Upper lobe of left lung (tissue), 6 donors: ENCODE measurements at places on chromosomes 1 and 21. TPM values are rescaled to one million over a fixed set of nuclear protein-coding genes. Genes with fewer than 3 reads are reported as not detected.

DNA sequence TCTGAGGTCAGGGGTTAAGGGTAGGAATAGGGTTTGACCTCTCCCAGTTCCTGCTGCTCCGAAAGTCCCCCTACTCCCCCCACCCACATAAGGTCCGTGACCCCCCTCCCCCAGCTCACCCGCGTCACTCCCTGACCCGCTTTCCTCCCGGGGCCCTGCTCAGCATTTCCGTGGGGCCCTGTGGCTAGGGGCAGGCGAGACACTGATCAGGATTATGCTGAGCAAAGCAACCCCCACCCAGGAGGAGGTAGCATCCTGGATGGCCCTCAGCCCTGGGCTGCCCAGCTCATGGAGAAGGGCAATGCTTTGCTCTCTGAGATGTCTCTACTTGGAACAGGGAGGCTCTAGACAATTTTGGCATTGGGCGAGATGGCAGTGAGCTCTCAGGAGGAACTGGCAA, 3.7 kb downstream of the RORC start:
- no peaks in the 10 kb centered on the region for H3K36me3 ChIP-seq
- H3K27ac ChIP-seq: no peak overlapping the region
- no peak for DNase-seq
- H3K4me1 ChIP-seq: peaks cover 42% of the 10 kb centered on the region
- no peaks in the 10 kb centered on the region for H3K27me3 ChIP-seq

DNA sequence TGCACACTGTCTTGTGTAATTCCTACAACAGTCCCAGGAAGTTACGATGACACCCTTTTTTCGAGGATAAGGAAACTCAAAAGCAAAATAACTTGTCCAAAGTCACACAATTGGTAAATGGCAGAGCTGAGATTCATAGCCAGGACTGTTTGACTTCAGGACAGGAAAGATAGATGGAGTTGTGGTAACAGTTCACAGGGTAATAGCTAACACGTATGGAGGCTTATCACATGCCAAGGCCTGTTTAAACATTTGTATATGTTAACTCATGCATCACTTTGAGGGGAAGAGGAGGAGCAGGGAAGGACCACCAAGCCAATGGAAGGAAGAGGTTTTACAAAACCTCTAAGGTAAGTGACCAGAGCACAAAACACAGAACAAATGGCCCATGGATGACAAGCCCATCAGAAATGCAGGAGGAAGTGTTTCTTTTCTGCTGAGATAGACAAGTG, 2.8 kb downstream of the DHCR24 start:
- H3K27ac ChIP-seq: peak overlapping the region; percentile 86
- DNase-seq: no peak
- no peaks in the 10 kb centered on the region for H3K27me3 ChIP-seq
- peaks cover 48% of the 10 kb centered on the region for H3K4me1 ChIP-seq

DNA sequence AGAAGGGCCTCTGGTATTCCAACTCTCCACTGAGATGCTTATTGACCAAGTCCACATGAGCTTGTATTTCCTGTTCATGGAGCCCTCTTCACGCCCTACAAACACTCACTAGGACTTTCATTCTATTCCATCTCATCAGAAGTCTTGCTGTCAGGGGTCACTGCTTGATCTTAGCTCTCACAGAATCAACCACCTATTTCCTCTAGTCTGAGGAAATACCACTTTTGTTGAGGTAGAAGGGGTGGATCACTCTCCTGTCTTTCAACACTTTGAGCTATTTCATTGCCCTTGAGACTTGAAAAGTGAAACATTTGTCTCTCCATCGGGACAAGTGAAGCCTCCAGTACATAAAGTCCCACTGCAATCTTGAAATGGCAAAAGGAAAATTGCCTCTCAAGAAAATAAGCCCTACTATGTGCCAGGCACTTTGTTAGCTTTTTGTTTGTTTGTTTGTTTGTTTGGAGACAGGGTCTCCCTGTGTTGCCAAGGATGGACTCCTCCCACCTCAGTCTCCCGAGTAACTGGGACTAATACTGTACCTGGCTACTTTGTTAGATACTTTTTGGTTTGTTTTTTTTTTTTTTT, 19.8 kb upstream of the FAM110D start:
- no peaks in the 10 kb centered on the region for H3K27me3 ChIP-seq
- DNase-seq: no peak
- H3K4me1 ChIP-seq: no peaks in the 10 kb centered on the region
- H3K27ac ChIP-seq: no peak overlapping the region

DNA sequence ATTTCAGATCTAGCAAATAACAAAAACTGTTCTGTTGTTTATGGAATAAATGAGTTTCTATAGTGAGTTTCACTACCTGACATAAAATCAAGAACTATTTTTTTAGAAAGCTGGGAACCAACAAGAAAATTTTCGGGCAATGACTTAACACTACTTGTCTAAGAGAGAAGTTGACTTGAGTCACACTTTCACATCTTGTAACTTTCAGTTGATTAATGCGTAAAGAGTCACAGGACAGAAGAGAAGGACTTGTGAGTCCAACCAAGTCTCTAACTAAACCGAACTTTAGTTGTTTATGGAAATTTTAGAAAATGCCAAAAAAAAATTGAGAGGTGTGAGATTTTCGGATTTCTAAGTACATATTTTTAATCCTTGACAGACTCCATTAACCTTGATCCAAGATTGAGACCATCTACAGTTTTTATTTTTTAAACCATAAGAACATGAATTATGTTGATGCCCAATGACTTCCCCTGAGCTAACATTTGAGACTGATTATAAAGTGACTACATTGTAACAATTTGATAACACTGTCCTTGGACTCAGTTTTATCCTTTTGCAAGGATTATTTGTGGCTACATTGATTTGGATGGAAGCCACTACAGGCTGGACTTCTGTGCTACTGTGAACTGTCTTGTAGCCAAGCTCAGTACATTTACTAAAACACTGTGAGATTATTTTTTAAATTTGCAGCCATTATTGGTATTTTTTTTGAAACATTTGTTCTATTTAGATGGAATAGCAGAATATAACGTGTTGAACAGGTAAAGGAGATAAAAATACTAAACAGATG, 284.0 kb downstream of the PTPRC start:
- peaks cover 36% of the 10 kb centered on the region for H3K4me1 ChIP-seq
- peak overlapping the region; percentile 61 for H3K27ac ChIP-seq
- H3K36me3 ChIP-seq: no peaks in the 10 kb centered on the region
- no peaks in the 10 kb centered on the region for H3K27me3 ChIP-seq
- DNase-seq: no peak

GRCh38 chr1:115067161-115067859, 22.0 kb downstream of the TSPAN2 start:
- H3K36me3 ChIP-seq: no peaks in the 10 kb centered on the region
- no peaks in the 10 kb centered on the region for H3K27me3 ChIP-seq

DNA sequence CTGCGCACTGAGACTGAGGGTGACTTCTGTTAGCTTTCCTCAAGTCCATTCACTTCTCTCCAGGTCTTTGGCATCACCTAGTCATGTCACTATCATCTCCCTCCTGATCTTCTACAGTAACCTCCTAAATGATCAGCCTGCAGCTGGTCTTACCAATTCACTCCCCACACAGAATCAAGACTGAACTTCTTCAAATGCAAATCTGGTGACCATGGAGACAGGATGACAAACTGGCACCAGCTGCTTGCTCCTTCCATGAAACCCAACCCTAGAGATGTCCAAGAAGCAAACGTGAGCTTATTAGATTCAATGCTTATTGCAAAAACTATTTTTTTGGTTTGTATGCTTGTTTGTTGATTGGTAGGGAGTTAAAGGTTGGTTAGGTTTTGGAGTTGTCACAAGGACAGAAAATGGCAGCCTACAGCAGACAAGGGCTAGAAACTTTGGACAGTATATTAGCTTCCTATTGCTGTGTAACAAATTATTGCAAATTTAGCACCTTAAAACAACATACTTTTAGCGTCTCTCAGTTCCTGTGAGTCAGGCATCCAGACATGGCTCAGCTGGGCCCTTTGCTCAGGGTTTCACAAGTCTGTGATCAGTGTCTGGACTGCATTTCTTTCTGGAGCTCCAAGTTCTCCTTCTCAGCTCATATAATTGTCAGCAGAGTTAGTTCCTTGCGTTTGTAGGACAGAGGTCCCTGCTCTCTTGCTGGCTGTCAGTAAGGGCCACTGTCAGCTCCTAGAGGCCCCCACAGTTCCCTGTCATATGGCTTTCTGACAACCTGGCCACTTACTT, 53.3 kb upstream of the GJA8 start:
- no peaks in the 10 kb centered on the region for H3K27me3 ChIP-seq
- H3K4me1 ChIP-seq: no peaks in the 10 kb centered on the region
- peak; percentile 23 for DNase-seq
- H3K36me3 ChIP-seq: no peaks in the 10 kb centered on the region
- H3K27ac ChIP-seq: no peak overlapping the region
- no peak overlapping the region for H3K4me3 ChIP-seq

GRCh38 chr1:201673093-201673492, 134.2 kb downstream of the NAV1 start:
- no peak overlapping the region for H3K27ac ChIP-seq
- no peaks in the 10 kb centered on the region for H3K27me3 ChIP-seq
- H3K4me1 ChIP-seq: peaks cover 13% of the 10 kb centered on the region
- DNase-seq: no peak
- H3K36me3 ChIP-seq: no peaks in the 10 kb centered on the region
- H3K4me3 ChIP-seq: no peak overlapping the region

- H3K27ac ChIP-seq: no peak overlapping the region
- no peaks in the 10 kb centered on the region for H3K36me3 ChIP-seq
- DNase-seq: no peak
- H3K4me1 ChIP-seq: peaks cover 31% of the 10 kb centered on the region
These were observed 22.7 kb upstream of the ACBD6 start for GRCh38 chr1:180524915-180525714.

GRCh38 chr1:116472431-116472961, 98.3 kb downstream of the CD58 start:
- no peaks in the 10 kb centered on the region for H3K27me3 ChIP-seq
- no peaks in the 10 kb centered on the region for H3K4me1 ChIP-seq
- no peak for DNase-seq
- H3K27ac ChIP-seq: no peak overlapping the region

GRCh38 chr1:40789661-40790430, 6.3 kb downstream of the KCNQ4 start:
- H3K4me3 ChIP-seq: no peak overlapping the region
- no peak overlapping the region for H3K27ac ChIP-seq
- DNase-seq: no peak
- H3K27me3 ChIP-seq: no peaks in the 10 kb centered on the region

DNA sequence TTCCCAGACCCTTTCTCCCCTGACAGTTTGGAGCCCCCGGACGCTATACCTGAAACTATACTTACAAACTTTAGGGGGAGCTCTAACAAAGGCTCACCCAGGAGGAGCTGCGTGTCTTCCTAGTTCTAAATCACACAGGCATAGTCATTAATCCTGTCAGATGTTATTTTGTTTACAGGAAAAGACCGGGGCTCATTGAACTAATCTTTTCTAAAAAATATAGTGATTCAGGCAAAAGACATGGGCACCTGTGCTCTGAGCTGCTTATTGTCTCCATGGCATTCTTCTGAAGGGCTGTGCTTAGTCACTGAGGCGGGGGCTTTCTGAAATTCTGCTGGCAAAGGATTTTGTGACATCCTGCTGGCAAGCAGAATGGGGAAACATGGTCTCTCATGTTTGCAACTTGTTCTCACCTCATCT, 1577.0 kb downstream of the NCAM2 start:
- no peaks in the 10 kb centered on the region for H3K27me3 ChIP-seq
- no peak for DNase-seq
- no peaks in the 10 kb centered on the region for H3K36me3 ChIP-seq
- no peaks in the 10 kb centered on the region for H3K4me1 ChIP-seq
- H3K4me3 ChIP-seq: no peak overlapping the region

GRCh38 chr1:26993237-26994019, at the start of gene TRNP1:
TSS of gene TRNP1 (plus strand) at chr1:26993692. CDS start at chr1:26993787, 95 bp downstream.
- H3K36me3 ChIP-seq: no peaks in the 10 kb centered on the region
- no peaks in the 10 kb centered on the region for H3K27me3 ChIP-seq
- peaks cover 52% of the 10 kb centered on the region for H3K4me1 ChIP-seq
- peak within 1 kb of the TSS; percentile 49 for H3K4me3 ChIP-seq

DNA sequence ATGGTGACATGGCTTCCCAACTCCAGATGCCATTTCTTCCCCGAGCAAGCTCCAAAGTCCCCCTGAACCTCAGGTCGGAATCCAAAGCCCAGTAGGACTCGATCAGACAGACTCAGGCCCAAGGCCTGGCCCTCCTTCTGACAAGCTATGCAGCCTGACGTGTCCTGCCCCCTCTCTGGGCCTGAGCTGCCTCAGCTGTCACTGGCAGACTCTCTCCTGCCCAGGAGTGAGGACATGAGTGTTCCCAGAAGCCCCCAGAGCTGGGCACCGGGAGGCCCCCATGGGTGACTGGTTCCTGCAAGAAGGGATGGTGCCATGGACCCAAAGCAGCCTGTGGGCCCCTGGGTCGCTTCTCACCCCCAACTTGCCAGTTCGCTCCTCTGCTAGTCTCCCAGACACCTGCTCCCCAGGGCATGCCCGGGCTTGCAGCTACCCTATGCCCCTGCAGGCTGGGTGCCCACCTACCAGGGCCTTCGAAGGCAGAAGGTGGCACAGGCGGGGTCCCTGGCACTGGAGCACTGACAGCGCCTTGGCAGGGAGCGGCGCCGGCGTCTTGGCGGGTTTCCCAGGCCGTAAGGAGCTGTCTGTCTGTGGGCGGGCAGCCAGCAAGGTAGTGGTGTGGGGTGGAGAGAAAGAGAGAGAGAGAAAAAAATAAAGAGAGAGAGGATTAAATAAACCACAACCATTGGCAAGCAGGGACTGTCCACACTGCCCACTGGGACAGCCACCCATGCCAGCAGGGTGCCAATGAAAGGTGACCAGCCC, 2.3 kb downstream of the EDN2 start:
- H3K4me1 ChIP-seq: peaks cover 45% of the 10 kb centered on the region
- H3K36me3 ChIP-seq: no peaks in the 10 kb centered on the region
- no peaks in the 10 kb centered on the region for H3K27me3 ChIP-seq
- H3K27ac ChIP-seq: no peak overlapping the region

DNA sequence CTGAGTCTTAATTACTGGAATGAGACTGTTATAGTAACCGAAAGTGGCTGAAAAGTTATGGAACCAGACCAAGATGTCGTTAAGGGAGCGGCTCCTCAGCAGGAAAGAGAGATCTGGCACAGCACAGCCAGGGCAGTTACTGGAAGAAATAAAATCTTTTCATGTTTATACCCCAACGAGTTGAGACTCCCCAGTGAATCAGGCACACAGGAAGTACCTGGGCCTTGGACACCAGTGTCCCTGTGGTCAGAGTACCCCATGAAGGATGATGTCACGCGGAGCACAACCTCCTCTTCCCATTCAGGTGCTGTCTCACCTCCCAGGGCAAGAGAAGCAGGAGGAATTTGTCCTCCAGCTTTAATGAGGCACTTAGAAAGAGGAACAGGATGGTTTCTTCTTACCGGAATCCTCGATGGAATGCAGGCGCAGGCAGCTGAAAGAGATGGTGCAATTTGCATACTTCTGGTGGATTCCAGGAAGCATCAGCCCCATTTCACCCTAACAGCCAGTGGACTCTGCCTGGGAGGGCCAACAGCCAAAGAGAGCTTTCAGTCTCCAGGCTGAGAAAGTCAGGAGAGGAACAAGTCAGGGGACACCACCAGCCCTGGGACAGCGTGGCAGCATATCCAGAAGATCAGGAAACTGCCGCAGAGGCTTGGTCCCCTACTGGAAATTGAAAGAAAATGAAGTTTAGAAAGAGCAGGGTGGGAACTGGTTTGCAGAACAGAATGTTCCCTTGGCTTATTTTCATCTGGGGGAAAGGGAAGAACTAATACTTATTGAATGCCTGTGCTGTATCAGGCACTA, 35.9 kb upstream of the CTTNBP2NL start:
- peak overlapping the region; percentile 83 for H3K27ac ChIP-seq
- H3K27me3 ChIP-seq: no peaks in the 10 kb centered on the region
- peak; percentile 70 for DNase-seq
- peak overlapping the region; percentile 9 for H3K4me3 ChIP-seq

GRCh38 chr21:45373991-45374816, 30.8 kb upstream of the COL18A1 start:
- no peak for DNase-seq
- no peak overlapping the region for H3K4me3 ChIP-seq
- peaks cover 4% of the 10 kb centered on the region for H3K4me1 ChIP-seq
- no peaks in the 10 kb centered on the region for H3K36me3 ChIP-seq

Gene FNDC10
- total RNA-seq: 21.0 TPM

Gene GSTM5
- 4.0 TPM for total RNA-seq

Gene FAM163A
- not detected for total RNA-seq

Gene PGM1
- total RNA-seq: 25.1 TPM

Gene FAM78B
- total RNA-seq: 1.3 TPM
